ENCODE measurements at places on chromosomes 12 and 14. TPM values are rescaled to one million over a fixed set of nuclear protein-coding genes. Genes with fewer than 3 reads are reported as not detected.

DNA sequence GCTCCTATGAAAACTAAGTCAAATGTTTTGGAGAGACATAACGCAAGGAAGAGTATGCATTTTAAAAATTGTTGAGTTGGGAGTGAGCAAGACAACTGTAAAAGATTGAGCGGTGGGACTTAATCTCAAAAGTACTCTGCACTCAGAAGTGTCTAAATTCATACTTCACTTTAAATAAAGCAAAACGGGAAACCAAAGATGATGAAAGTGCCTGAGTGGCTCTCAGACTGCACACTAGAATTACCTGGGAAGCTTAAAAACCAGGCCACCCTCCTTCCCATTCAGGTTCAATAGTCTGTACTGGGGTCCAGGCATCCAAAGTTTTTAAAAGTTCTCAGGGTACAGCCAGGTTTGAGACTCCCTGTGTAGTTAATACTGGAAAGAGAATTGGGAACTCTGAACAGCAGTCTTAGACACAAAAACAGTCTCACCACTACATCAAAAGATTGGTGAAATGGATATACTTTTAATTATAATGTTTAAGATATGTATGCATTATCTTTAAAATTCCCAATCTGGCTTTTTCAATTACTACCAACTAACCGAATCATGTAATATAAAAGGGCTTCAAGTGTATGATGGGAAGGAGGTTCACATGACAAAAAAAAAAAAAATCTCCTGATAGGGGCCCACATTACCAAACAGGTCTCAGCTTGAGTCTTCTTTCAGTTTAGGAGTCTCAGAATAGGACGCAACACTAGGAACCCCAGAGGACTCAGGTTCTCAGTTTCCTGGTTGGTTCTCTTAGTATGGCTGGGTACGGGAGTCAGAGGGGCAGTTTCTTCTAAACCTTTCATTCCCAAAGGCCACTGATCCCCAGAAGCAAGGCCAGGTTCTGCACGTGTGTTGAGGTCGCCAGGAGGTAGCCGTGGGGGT lies 1.0 kb downstream of the HOMEZ start:
- H3K4me1 ChIP-seq = no peaks in the 10 kb centered on the region
- peak overlapping the region; percentile 97 for H3K4me3 ChIP-seq
- peak overlapping the region; percentile 98 for H3K27ac ChIP-seq
- no peaks in the 10 kb centered on the region for H3K36me3 ChIP-seq
- no peak for DNase-seq

DNA sequence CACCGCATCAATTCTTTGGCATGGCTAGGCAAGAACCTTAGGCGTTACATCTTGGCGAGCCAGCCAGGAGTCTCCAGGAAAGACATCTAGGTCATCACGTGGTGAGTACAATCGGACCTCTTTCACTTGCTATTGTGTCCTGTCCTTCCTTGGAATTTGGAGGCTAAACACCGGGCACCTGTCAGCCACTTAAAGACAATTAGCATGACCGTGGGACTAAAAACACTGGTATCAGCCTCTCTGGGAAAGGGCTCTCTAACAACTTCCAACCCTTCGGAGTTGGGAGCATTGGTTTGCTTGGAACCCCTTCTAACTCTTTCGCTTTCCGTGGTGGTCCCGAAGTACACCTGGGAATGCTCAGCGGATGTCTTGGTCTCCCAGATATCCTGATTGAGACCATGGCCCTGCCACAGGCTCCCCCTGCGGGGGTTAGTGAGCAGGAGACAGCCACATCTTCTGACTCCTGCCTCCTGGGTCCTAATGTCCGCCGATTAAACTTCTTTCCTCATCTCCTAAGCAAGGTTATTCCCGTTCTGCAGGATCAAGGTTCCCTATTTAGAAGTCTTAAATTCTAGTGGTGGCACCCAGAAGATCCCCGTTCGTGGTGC lies 971.7 kb downstream of the FSCB start:
- no peak overlapping the region for H3K27ac ChIP-seq
- no peak overlapping the region for H3K4me3 ChIP-seq
- H3K36me3 ChIP-seq = no peaks in the 10 kb centered on the region
- H3K27me3 ChIP-seq = no peaks in the 10 kb centered on the region
- no peaks in the 10 kb centered on the region for H3K4me1 ChIP-seq
- no peak for DNase-seq

- no peak for DNase-seq
- H3K4me1 ChIP-seq = no peaks in the 10 kb centered on the region
- H3K27ac ChIP-seq = no peak overlapping the region
- no peaks in the 10 kb centered on the region for H3K36me3 ChIP-seq
These were observed 68.2 kb upstream of the MUCL1 start for GRCh38 chr12:54786081-54786480.

GRCh38 chr12:128844031-128844635 lies 9.1 kb upstream of the GLT1D1 start:
- H3K27ac ChIP-seq = no peak overlapping the region
- no peak for DNase-seq
- H3K4me3 ChIP-seq = no peak overlapping the region
- H3K27me3 ChIP-seq = no peaks in the 10 kb centered on the region

DNA sequence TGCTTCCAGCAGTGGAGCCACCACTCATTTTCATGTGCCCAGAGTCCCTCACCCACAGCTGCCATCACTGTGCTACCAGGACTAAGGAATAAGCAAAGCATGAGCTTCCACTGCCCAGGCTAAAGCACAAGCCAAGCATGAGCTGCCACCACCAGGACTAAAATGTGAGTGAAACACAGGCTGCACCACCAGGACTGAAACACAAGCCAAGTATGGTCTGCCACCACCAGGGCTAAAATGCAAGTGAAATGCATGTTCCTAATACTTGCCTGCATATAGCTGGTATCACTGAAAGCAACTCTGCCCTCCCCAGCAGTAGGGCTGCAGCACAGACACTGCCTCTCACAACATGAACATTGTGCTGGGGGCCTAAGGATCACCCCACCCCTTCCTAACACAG lies 30.0 kb downstream of the CEP83 start:
- H3K27ac ChIP-seq = no peak overlapping the region

The LTB4R gene
- 3.7 TPM for total RNA-seq

DNA sequence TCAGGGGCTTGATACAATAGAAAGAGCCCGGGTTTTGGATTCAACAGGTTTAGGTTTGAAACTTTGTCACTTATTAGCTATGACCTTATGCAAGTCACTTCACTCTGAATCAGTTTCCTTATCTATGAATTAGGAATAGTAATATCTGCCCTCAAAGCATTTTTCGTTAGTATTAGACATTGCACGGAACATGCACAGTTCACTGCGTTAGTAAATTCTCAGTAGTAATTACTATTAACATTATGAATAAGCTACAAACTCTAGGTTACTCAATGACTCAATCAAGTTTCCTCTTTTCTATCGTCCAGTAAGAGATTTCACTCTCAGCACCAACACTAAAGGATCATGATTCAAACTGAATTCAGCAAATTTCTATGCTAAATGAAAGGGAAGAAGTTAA lies 150.3 kb downstream of the CEP83 start:
- H3K36me3 ChIP-seq = no peaks in the 10 kb centered on the region
- H3K27me3 ChIP-seq = no peaks in the 10 kb centered on the region
- H3K27ac ChIP-seq = no peak overlapping the region
- H3K4me1 ChIP-seq = no peaks in the 10 kb centered on the region

DNA sequence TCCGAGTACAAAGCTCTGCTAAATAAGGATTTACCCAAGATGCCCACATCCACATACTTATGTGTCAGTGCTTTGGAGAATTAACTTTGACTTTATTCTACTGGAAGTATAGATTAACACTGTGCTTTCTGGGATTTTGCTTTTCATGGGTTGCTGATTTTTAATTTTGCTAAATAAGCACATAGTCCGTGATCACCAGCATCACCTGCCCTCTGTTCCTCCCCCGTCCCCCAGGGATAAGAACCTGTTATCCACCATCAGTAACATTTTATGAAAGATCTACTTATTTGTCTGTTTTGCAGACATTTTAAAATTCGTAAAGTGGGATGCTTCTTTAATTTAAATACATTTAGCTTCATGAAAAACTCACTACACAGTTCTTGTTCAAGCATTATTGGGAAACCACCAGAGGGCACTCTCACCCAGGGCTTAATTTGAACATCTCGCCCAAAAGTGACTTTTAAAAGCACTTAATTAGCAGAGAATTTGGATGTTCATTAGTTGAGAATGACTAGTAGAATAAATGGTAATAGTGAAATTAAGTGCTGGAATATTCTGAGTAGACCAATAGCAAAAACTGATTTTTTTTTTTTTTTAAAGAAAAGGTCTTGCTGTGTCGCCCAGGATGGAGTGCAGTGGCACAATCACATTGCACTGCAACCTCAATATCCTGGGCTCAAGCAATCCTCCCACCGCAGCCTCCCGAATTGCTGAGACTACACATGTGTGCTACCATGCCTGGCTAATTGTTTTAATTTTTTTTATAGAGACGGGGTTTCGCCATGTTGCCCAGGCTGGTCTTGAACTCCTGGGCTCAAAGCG lies 35.7 kb downstream of the MRPL42 start:
- H3K4me1 ChIP-seq = no peaks in the 10 kb centered on the region
- DNase-seq = peak; percentile 36
- no peak overlapping the region for H3K27ac ChIP-seq
- H3K4me3 ChIP-seq = no peak overlapping the region
- no peaks in the 10 kb centered on the region for H3K27me3 ChIP-seq
- no peaks in the 10 kb centered on the region for H3K36me3 ChIP-seq

DNA sequence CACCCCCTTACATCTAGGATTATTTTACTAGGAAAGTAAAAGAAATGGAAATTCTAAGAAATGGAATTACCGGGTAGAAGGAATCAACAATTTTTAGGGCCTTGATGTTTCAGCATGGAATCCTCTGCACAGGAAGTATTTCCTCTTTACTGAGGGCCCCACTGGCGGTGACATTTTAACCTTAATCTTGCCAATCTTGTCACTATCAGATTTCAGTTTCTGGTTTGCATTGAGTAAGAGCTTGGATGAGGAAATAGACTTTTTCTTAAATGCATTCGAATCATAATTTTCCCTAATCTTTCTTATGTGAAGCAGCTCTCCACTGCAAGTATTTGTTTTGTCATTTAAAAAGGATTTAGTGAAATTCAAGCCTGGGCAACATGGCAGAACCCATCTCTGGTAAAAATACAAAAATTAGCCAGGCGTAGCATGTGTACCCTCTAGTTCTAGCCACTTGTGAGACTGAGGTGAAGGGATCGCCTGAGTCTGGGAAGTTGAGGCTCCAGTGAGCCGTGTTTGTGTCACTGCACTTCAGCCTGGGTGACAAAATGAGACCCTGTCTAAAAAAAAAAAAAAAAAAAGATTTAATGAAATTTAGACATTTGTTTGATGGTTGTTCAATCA lies 40.7 kb downstream of the TPCN1 start:
- H3K27ac ChIP-seq = peak overlapping the region; percentile 74
- no peak overlapping the region for H3K4me3 ChIP-seq
- H3K36me3 ChIP-seq = no peaks in the 10 kb centered on the region
- no peaks in the 10 kb centered on the region for H3K4me1 ChIP-seq
- no peaks in the 10 kb centered on the region for H3K27me3 ChIP-seq
- DNase-seq = no peak

- H3K27me3 ChIP-seq = no peaks in the 10 kb centered on the region
- H3K36me3 ChIP-seq = no peaks in the 10 kb centered on the region
- no peak overlapping the region for H3K27ac ChIP-seq
- no peak for DNase-seq
- no peak overlapping the region for H3K4me3 ChIP-seq
- H3K4me1 ChIP-seq = no peaks in the 10 kb centered on the region
These were observed 474.8 kb downstream of the TMTC2 start for GRCh38 chr12:83161456-83161855.

Measured in uterus (tissue), 4 donors.